ENCODE measurements at places on chromosomes 4 and X.
A peak's percentile ranks its signal among the peaks of the same experiment; 100 is the strongest.

GRCh38 chrX:23552303-23552702, 115.0 kb upstream of the PRDX4 start:
- no peak for DNase-seq

DNA sequence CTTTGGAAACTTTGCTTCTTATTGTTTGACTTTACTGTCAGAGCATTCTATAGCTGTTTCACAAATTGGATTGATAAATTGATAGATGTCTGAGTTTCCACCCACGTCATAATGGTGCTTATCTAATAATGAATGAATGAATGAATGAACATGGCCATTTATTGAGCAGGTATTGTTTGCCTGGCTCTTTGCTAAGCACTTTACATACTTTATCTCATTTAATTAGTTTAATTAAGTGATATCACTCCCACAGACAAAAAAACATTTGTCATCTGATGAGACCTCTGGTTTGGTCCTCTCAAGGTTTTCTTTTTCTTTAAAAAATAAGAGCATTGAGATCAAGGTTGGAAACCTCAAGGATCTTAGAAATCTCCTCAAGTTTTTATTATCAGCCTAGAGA, 2.8 kb downstream of the FRAS1 start:
- no peak for DNase-seq

- DNase-seq, result peak; percentile 70
Observed at GRCh38 chrX:115560211-115560977, 580 bp upstream of the PLS3 start.

DNA sequence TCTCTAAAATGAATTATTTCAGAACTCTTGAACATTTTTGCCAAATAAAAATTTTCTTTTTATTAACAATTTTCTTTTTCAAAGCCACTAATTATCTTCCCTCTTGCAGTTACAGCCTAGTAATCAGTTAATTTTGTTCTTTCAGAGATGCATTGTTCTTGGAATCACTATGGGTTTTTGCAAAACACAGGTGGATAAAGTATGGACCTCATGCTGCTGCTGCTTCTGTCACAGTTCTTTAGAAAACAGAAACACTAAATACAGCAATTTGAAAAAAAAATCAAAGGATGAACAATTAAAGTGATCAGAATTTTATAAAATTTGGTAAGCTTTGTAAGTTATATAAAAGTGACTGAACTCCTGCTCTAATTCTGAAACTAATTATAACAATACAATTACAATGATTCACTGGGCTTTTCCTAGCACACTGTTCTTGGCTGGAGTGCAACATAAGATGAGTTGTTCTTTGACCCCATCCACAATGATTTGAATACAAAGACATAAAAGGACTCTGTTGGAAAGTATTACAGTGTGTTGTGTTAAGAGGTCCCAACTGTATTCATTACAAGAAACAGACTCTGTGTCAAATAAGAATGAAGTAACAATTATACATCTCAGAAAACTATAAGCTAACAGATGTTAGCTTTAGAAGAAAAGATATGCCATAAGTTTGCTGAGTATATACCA, 59.4 kb upstream of the GK2 start:
- DNase-seq, result peak; percentile 3

DNA sequence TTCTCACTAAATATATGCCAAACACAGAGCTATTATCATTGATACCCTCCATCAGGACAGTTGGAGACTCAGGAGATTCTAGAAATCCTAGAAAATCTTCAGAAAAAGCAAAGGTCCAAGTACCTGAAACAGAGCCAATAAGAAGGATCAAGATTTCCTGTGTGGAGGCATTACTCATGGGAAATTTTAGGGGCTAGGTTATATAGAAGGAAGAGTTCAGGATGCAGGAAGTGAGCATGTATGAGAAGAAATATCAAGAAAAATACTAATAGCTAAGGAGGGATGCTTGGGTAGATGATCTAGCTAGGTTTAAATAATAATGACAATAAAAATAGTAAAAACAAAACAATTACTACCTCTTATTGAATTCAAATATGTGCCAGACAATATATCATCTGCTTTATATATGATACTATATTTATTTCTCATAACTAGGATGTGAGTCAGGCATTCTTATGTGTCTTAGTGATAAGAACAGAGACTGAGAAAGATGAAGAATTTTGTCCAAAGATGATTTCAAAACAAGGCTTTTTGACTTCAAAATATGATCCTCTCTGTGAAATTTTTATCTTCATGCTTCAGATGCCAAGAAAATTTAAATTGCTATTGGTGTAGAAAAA, 66.4 kb upstream of the HHIP start:
- peak; percentile 68 for DNase-seq

- no peak for DNase-seq
Observed at GRCh38 chrX:131827935-131828334, 195.2 kb upstream of the STK26 start.

DNA sequence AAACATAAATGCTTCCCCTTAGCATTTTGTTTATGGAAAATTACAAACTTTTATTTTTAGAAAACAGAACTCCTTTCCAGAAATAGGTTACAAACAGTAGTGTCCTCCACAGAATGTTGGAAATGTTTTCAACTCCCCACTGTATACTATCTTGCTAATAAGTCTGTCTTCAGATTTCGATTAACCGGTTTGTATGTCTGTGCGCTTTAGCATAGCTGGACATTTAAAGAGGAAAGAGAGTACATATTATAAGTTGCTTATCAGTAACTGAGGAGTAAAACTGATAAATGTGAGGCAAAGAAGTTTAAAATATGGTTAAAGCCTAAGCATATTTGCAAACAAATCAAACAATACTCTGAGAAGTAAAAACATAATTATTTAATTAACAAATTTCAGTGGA, 3.4 kb downstream of the CXCL8 start:
- no peak for DNase-seq

DNA sequence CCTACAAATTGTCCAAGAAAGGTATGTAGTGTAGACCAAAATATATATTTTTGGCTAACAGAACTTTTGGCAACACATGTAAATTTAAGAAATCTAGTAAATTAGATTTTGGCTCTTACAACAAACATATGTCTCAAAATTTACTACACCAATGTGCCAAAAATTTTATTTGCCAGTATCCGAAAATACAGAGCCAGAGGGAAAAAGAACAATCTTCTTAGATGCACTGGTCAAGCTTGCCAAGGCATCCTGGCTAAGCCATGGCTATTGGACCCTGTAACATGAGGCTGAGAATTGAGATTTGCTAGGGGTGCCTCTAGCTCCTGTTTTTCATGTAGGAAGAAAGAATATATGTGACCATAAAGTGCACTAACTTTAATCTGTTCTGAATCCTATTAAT, 91.8 kb downstream of the GABRG1 start:
- DNase-seq, result no peak

- DNase-seq, result no peak
Observed at GRCh38 chrX:19388741-19389140, 45.0 kb downstream of the PDHA1 start.

- DNase-seq, result no peak
Observed at GRCh38 chr4:14049946-14050345, 422.4 kb upstream of the BOD1L1 start.

GRCh38 chr4:24973747-24974601, 56.8 kb downstream of the LGI2 start:
- DNase-seq, result no peak

DNA sequence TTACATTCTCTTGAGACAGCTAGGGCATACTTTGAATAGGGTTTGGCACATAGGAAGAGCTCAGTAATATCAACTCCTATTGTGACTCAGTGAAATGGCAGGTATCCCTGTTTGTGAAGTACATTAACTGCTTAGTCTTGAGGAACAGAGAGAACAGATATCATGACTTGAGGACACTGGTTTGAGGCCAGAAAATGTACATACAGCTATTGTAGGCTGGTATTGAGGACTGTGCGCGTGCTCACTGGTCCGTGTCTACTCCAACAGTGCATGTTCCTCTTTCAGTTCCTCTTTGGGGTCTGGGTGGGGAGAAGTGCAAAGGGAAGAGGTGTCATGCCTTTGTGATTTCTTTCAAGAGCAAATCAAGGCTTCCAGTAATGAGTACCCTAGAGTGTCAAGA, 34.6 kb upstream of the TBC1D9 start:
- peak; percentile 51 for DNase-seq

DNA sequence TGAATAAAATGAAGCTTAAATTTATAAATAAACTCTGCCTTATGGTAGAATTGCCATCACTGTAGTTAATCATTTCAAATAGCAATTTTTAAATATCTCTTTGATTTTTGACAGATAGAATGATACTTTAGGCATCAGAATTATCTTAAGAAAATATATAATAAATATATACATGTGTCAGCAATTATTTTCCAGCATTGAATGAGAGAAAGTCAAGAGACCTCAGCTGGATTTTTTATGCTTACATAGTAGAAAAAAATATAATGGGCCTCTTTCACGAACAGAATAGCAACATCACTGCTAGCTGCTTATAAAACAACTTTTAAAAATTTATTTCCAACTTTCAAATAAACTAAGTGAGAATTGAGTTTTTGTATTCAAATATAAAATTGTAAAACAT, 424.0 kb upstream of the MAGEB16 start:
- no peak for DNase-seq

DNA sequence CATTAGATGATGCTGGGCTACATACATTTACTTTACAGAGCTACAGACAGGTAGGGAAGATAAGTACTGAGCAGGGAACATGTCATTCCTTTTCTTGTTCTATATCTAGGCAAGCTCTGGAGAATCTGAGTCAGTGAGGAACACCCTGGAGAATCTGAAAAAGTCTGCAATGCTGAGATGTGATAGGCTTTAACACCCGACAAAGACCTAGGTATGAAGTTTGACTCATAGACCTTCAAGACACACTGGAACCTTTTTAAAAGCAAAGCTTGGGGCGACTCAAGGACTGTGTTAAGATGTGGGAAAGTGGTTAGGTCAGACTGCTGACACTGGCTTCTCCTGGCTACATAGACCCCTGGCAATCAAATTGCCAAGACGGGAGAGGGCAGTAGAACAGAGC, 42.8 kb downstream of the OSTC start:
- no peak for DNase-seq

- DNase-seq, result no peak
Observed at GRCh38 chrX:4935846-4936245, 1222.4 kb upstream of the PRKX start.

- peak; percentile 47 for DNase-seq
Observed at GRCh38 chr4:164357957-164358356, 396.0 kb upstream of the SMIM31 start.

- DNase-seq, result peak; percentile 96
Observed at GRCh38 chrX:20515841-20516461, 249.2 kb upstream of the RPS6KA3 start.
